Large intestine (tissue), 12 donors: ENCODE measurements at places on chromosomes 12 and 14.

- no peak for DNase-seq
Measured at GRCh38 chr14:53532853-53533252, 379.7 kb upstream of the DDHD1 start.

GRCh38 chr12:30862486-30862885, 64.1 kb upstream of the TSPAN11 start:
- no peak for DNase-seq

DNA sequence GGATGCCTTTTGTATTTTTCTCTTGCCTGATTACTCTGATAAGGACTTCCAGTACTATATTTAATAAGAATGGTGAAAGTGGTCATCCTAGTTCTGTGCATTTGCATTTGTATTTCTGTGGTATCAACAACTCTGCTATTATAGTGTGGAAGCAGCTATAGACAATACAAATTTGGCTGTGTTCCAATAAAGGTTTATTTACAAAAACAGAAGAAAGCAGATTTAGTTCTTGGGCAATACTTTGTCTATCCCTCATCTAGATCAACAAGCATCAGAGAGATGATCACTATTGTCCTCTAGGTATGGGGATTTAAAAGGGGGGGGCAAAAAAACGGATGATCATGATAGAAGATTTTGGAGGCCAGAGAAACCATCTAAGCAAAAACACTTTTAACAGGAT, 19.1 kb upstream of the BTG1 start:
- no peak for DNase-seq

DNA sequence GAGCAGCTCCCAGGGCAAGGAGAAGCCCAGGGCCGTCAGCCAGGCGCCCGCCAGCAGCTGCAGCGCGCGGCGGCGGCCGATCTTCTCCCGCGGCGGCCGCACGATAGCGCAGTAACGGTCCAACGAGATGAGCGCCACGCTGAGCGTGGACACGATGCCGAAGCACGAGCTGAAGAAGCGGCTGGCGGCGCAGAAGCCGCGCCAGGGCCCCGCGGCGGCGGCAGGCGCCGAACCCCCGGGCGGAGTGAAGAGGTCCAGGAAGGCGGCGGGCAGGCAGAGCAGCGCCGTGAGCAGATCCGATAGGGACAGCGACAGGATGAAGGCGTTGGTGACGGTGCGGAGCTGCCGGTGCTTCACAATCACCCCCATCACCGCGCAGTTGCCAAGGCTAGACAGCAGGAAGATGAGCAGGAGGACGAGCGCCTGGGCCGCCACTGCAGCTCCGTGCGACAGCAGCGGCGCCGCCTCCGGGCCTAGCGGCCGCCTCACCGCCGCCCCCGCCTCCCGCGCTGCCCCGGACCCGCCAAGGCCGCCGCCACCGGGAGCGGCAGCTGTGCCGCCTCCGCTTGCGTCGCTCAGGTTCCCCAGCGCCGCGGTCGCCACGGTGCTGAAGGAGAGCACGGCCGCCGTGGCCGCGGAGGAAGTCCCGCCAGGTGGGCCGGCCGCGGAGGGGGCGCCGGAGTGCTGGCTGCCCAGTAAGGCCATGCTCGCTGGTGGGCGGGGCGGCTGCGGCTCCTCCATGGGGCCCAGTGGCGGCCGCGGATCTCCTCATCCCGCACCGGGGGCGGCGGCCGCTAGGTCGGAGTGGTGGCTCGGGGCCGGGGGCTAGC, 479 bp downstream of the GPR135 start:
- DNase-seq = peak; percentile 29

- no peak for DNase-seq
Measured at GRCh38 chr12:97097734-97098133, 190.7 kb downstream of the NEDD1 start.

DNA sequence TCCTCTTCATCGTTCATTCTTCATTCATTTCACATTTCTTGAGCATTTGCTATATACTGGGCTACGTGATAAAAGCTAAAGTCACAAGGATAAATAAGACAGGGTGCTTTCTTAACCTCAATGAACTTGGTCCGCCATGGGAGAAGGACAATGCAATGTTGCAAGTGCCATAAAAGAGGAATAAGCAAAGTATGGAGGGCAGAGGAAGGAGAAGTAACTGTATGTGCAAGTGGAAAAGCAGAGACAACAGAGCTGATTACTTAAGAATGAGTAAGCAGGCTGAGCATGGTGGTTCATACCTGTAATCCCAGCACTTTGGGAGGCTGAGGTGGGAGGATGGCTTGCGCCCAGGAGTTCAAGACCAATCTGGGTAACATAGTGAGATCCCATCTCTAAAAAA, 14.4 kb downstream of the AREL1 start:
- no peak for DNase-seq

DNA sequence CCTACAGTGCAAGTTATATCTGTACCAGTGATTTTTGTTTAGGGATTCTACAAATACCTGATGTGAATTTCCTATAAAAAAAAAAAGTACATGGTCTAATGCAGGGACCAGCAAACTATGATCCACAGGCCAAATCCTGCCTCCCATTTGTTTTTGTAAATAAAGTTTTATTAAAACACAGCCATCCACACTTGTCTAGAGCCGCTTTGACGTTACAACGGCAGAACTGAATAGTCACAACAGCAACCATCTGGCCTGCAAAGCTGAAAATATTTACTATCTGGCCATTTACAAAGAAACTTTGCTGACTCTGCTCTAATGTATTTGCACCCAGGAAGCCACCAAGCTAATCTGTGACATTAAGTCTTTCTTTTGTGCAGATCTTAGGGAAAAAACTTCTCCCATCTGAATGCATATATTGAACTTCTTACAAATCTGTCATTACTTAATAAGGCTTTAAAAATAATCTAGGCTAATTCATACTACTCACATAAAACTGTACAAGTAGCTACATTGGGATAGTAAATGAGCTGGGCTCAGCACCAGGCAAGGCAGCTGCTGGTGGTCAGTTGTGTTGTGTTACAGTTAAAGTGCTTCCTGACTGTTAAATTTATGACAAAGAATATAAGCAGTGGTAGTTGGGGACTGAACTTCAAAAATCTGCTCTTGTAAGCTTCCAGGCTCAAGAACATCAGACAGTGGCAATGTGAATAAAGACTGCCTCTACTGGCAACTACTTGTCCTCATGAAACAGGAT, 303.3 kb downstream of the MED13L start:
- DNase-seq = no peak
